MCF 10A (cell line): ENCODE measurements at places on chromosomes 5 and 9. TPM values are rescaled to one million over a fixed set of nuclear protein-coding genes. Genes with fewer than 3 reads are reported as not detected.

Gene GAS1
- total RNA-seq, result 11.0 and 11.4 TPM in 2 replicates

Gene PRR16
- 11.9 and 18.9 TPM in 2 replicates for total RNA-seq

Gene SLC46A2
- total RNA-seq, result not detected in 2 replicates

Gene ARID3C
- not detected in 2 replicates for total RNA-seq

Gene SGCD
- total RNA-seq, result 0.14 TPM in 1 of 2 replicates, not detected in the other

Gene ANKRD18A
- 42.0 and 46.0 TPM in 2 replicates for total RNA-seq

Gene SPATA6L
- total RNA-seq, result 3.7 and 5.5 TPM in 2 replicates

Gene AP3B1
- 39.7 and 40.6 TPM in 2 replicates for total RNA-seq

Gene FABP6
- total RNA-seq, result not detected in 2 replicates

Gene NEUROG1
- not detected in 2 replicates for total RNA-seq

Gene EQTN
- total RNA-seq, result not detected in 2 replicates

Gene PCDHB7
- 0.28 and 0.29 TPM in 2 replicates for total RNA-seq

Gene BAAT
- total RNA-seq, result 0.14 and 0.15 TPM in 2 replicates

Gene GGTA1
- total RNA-seq, result not detected in 2 replicates

Gene DNAH5
- total RNA-seq, result 0.05 and 0.07 TPM in 2 replicates

Gene ALDH1A1
- total RNA-seq, result not detected in 2 replicates

Gene GMCL2
- total RNA-seq, result not detected in 2 replicates

Gene MVB12B
- 4.1 and 5.5 TPM in 2 replicates for total RNA-seq

Gene COL27A1
- 1.3 and 2.9 TPM in 2 replicates for total RNA-seq

Gene PPP1R26
- 19.1 and 21.7 TPM in 2 replicates for total RNA-seq

Gene FOXD4
- total RNA-seq, result 2.1 and 2.4 TPM in 2 replicates

Gene SPINK13
- total RNA-seq, result not detected in 2 replicates

Gene PCDHB8
- total RNA-seq, result 0.34 TPM in 1 of 2 replicates, not detected in the other

Gene SPATA31D4
- total RNA-seq, result not detected in 2 replicates

Gene CBY3
- total RNA-seq, result not detected in 2 replicates

Gene IFNK
- total RNA-seq, result not detected in 2 replicates

Gene CRHBP
- not detected in 2 replicates for total RNA-seq

Gene UGT3A1
- not detected in 2 replicates for total RNA-seq

Gene WWC1
- total RNA-seq, result 27.8 and 47.0 TPM in 2 replicates

Gene LECT2
- total RNA-seq, result not detected in 2 replicates

Gene CDH10
- total RNA-seq, result 0.33 and 0.39 TPM in 2 replicates

Gene NR5A1
- not detected in 2 replicates for total RNA-seq

Gene HK3
- not detected in 2 replicates for total RNA-seq

Gene DAPK1
- total RNA-seq, result 19.7 and 35.7 TPM in 2 replicates

Gene PGM5
- not detected in 2 replicates for total RNA-seq

Gene DPYSL3
- total RNA-seq, result 8.2 and 8.9 TPM in 2 replicates

Gene AK8
- 0.42 and 1.1 TPM in 2 replicates for total RNA-seq

Gene ARSI
- 0.19 and 0.25 TPM in 2 replicates for total RNA-seq

Gene SLC23A1
- not detected in 2 replicates for total RNA-seq

Gene EGFL7
- total RNA-seq, result 3.9 and 4.3 TPM in 2 replicates

Gene RNF224
- total RNA-seq, result 0.16 and 0.44 TPM in 2 replicates
